ENCODE measurements at places on chromosomes 16 and 17. TPM values are rescaled to one million over a fixed set of nuclear protein-coding genes. Genes with fewer than 3 reads are reported as not detected.

Gene TM4SF5
- 31.3 TPM for polyA plus RNA-seq

Gene ARHGAP23
- 7.6 TPM for polyA plus RNA-seq

- DNase-seq: no peak
Measured at GRCh38 chr16:79049040-79049439, 551.5 kb downstream of the MAF start.

GRCh38 chr17:75566834-75567233, 20.8 kb upstream of the MYO15B start:
- DNase-seq: no peak

Gene RAP1GAP2
- 6.8 TPM for polyA plus RNA-seq

DNA sequence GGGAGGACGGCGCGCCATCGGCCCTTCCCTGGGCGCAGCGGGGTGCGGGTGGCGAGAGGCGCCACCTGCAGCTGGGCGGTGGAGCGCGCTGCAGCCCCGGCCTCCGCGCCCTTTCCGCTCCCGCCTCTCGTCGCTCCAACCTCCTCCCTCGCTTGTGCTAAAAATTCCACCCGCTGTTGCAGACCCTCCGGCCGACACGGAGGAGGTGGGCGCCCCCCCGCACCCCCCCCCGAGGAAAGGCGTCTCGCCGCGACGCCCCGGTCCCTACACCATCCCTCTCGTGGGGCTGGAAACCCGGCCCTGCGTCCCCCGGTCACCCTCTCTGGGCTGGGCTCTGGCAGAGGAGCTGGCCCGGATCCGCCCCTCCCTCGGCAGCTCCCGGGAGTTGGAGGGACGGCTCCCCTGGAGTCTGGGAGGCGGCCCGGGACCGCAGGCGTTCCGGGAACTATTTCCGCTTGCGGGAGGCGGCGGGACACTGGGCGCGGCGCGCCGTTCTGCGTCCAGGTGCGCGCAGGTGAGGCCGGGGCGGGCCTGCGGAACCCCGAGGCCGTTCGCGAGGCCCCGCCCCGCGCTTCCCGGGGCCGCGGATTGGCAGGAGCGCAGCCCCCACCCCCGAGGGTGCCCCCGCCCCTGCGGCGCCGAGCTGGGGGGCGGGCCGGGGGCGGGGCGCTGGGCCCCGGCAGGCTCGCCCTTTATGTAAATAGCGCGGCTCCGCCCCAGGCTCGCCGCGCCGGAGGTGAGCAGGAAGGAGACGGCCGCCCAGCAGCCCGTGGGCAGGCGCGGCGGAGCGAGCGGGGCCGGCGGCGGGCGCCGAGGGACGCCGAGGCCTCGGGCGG, at the start of gene LLGL2:
LLGL2 (plus strand) TSS at position 728 of the 836 bp plus-strand sequence. CDS start 17,730 bp downstream, outside the sequence.
- DNase-seq: peak; percentile 92

DNA sequence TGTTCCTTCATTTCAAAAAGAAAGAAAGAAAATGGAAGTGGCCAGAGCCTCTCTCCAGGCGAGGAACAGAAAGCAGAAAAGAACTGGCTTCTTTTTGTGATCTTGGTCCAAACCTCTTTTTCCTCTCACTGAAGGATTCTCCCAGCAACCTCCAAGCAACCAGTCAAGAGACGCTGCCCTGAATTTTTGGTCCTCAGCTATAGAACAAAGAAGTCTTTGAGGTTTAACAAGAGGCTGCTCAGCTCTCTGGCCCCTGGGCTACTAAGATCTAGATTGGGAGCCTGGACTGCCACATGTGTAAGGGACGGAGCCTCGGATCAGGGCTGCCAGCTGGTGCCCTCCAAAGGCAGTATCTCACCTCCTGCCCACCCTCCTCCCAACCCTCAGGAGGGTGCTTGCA, 62.6 kb downstream of the AXIN2 start:
- no peak for DNase-seq

- DNase-seq: peak; percentile 69
Measured at GRCh38 chr17:79600681-79601131, 10.1 kb downstream of the RBFOX3 start.

- no peak for DNase-seq
Measured at GRCh38 chr17:30829022-30829421, 2.7 kb upstream of the ATAD5 start.

Gene KRT39
- not detected for polyA plus RNA-seq

GRCh38 chr17:34571428-34572130, 7.8 kb upstream of the TMEM132E start:
- no peak for DNase-seq

DNA sequence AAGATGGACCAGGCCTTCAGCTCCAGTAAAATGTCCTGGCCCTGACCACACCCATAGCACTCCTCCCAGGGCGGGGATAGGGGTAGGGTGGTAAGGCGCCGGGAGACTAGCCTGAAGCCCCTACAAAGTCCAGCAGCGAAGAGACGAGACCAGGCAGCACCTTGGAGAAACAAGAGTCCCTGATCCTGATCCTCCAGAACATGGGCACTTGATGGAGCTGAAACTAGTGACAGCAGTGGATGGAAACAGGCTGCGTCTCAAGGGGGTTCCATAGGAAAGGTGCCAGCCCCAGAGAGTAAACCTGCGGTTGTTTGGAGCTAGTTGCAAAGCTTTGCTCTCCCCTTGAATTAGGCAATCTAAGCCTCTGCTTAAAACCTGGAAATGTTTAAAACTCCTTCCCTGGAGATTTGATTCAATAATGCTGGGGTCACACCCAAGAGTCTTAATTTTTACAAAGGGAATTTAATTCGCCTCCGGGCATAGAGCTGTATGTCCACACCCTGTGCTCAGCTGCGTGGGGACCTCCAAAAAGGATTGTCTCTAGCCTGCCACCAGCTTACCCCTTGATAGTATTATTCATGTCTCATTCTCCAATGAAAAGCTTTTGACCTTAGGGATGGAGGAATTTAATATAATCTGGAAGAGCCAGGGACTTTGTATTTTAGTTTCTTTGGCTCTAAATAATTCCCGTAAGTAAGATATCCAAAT, 258.6 kb downstream of the PMP22 start:
- DNase-seq: no peak

- peak; percentile 71 for DNase-seq
Measured at GRCh38 chr17:17205368-17206123, 587 bp downstream of the PLD6 start.

DNA sequence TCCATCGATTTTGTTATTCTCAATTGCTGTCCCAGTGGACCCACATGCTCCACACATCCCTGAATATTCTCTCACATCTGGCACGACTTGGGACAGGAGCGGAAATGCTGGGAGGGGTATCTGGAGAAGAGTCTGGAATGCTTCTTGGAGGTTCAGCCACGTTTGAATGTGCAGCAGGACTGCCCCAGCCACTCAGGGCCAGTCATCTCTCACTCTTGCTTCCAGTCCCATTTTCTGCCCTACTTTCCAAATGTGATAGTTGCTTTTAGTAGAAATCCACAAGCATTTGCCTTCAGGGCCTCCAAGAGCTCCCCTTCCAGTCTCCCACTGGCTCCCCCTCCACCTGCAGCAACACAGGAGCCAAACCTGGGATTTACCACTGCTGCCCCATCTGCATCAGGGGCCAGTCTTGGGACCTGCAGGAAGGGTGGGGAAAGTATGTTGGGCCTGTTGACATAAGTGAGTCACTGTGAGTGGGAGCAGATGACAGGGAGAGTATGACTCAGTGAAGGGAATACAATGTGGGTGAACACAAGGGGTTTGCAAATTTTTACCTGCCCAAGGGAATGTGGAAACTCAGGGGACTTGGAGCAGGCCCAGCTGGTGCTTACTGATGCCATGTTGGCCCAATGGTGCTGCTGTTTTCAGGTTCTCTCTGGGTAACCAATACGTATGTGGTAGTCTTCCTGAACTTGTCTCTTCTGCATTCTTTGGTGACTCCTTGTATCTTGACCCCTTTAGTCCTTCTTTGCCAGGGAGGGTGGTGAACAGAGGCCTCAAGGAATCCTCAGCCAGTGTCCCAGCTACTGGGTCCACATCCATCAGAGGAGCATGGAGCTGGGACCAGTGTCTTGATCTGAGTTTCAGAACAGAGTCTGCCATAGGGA, 78.8 kb upstream of the CRHR1 start:
- DNase-seq: no peak

DNA sequence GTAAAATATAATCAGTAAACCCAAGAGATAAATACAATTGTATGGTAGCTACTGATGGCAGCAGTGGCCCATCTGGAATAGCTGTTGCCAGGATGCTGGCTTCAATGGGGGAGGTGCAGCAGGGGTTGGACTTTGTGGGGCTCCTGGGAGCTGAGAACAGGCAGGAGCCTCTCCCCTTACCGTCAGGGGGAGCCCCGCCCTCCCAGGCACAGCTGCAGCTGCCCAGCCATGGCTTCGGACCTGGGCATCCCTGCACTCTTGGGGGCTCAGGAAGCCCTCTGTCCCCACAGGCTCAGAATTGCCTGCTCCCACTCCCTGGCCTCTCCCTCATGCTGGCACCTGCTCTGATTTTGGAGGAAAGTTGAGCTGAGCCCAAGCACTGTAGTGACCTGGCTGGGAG, 741.1 kb downstream of the CDH11 start:
- DNase-seq: no peak

Gene TBX4
- polyA plus RNA-seq: not detected

Gene PRSS21
- polyA plus RNA-seq: not detected

DNA sequence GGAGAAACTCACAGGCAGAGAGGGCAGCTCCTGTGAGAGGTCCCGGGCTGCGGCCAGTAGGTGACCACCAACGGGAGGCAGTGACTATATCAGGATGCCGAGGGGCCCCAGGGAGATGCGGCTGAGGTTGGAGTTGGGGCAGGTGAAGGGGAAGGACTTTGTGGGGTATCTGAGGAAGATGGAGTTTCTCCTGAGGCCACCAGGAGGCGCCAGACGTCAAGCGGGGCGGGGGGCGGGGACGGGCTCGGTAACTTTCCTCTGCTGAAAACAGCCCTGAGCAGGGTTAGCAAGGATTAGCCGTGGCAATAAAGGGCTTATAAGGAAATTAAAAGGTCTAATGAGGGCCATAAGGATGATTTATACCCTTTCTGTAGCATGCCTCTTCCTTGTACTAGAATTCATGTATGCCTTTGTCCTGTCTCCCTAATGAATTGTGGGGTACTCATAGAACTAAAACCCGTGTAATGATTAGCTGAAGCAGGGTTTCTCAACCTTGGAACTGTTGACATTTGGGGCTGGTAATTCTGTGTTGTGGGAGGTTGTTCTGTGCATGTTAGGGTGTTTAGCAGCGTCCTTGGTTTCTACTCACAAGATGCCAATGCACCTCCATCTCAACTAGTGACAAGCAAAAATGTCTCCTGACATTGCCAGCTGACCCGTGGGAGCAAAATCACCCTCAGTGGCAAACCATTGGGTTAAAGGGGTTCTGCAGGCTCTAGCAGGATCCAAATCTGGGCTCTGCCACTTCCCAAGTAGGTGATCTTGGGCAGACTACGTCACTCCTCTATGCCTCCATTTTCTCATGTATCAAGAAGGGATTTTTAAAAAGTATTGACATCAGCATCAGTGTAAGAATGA, 74.8 kb upstream of the GRIN2A start:
- peak; percentile 74 for DNase-seq

Gene GAS2L2
- polyA plus RNA-seq: not detected

GRCh38 chr16:66131156-66131807, 235.2 kb upstream of the CDH5 start:
- no peak for DNase-seq

DNA sequence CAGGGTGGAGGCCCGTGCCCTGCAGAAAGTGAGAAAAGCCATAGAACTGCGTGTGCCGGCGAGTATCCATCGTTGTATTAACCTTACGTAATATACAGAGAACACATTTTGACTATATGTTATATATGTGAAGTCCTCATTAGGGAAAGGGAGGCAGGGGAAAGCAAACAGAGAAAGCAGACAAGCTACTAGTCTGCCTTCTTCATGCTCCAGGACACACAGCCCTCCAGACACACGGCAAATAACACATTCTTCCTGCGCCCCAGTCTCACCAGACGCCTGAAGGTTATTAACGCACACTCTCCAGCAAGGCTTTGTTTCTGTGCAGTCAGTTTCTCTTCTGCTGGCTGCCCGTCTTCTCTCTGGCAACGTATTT, 28.8 kb downstream of the PRDM7 start:
- DNase-seq: no peak

GRCh38 chr16:16864536-16864935, 485.6 kb downstream of the NPIPA7 start:
- no peak for DNase-seq

GRCh38 chr16:51410125-51410524, 259.1 kb upstream of the SALL1 start:
- no peak for DNase-seq

GRCh38 chr17:1120596-1121441, 59.0 kb downstream of the ABR start:
- DNase-seq: no peak

DNA sequence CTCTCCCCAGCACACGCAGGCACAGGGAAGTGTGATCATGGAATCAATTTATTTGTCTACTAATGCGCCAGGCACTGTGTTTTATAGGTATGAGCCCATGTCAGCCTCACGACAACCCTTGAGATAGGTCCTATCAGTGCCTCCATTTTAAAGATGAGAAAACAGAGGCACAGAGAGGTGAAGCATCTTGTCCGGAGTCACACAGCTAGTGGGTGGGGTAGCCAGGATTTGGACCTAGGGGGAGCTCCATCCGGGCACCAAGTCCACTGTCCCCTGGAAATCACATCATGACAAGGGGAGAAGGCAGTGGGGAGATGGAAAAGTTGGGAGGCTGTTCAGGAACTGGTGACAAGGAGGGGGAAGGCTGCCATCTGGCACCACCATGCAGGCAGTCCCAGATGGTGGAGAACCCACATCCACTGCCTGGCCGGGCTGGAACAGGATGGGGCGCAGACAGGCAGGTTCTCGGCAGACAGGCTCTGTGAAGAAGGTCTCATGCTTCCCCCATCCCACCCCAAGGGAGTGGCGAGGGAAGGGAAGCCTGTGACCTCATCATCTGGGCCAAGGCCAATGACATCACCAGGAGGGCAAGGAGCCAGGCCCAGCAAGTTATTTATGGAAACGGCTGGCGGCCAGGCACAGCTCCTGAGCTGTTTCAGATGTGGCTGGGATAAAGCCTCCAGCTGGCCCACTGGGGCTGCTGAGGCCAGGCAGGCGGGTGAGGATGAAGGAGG, 126.0 kb upstream of the SDK2 start:
- peak; percentile 76 for DNase-seq

Gene HOXB1
- polyA plus RNA-seq: not detected

DNA sequence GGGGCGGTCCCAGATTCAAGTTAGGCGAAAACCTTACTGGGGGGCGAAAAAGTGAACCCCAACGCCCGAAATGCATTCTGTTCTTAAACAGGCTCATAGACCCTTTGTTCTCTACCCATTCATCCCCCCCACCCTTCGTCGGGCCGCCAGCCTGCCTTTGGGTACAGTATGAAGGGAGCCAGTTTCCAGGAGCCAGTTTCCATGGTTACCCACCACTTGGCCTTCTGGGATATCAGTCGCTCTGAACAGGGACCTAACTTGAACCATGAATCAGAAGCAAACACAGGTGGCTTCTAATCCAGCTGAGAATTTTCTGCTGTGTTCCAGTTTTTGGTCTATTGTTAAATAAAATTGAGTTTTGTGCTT, 532 bp downstream of the DHX40 start:
- peak; percentile 82 for DNase-seq

Gene PRR11
- polyA plus RNA-seq: 0.26 TPM

GRCh38 chr16:70740914-70741782, 55.3 kb upstream of the MTSS2 start:
- DNase-seq: no peak

GRCh38 chr16:16788004-16788403, 409.1 kb downstream of the NPIPA7 start:
- no peak for DNase-seq

GRCh38 chr16:73059779-73060615, 12.1 kb upstream of the ZFHX3 start:
- DNase-seq: no peak

GRCh38 chr17:2400474-2400866, 390 bp downstream of the MNT start:
- no peak for DNase-seq
